PC-9 (cell line): ENCODE measurements at places on chromosomes 3 and 15.

DNA sequence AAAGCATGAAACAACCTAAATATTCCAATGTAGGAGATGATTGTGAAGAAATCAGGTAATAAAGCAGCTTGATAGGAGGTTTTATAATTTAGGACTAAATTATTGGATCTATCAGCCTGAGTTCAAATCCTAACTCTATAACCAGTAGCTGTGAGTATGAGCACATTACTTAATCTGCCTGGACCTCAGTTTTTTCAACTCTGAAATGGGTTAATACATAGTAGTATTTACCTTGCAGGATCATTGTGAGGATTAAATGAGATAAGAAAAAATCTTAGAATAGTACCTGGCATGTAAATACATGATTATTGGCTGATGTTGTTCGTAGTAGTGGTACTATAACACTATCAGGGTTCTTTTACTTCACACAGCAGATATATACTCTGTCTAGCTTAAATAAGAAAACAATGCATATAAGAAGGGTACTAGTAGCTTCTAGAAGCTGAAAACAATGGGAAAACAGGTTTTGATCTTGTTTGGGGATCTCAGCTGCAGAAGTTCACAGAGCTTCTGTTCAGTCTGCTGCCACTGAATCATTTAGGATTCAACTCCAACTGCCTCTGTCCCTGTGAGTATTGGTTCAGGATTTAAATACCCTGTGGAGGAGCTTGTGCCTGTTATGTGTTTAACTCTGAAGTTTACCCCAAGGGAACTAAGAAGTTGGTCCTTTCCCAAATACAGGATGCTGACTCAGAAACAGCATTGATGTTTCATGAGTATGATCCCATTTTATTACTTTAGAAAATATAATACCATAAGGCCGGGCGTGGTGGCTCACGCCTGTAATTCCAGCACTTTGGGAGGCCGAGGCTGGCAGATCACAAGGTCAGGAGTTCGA, 34.2 kb downstream of the KAT2B start:
- H3K27me3 ChIP-seq: no peaks in the 10 kb centered on the region
- no peak for DNase-seq
- no peaks in the 10 kb centered on the region for H3K4me1 ChIP-seq
- no peaks in the 10 kb centered on the region for H3K36me3 ChIP-seq

DNA sequence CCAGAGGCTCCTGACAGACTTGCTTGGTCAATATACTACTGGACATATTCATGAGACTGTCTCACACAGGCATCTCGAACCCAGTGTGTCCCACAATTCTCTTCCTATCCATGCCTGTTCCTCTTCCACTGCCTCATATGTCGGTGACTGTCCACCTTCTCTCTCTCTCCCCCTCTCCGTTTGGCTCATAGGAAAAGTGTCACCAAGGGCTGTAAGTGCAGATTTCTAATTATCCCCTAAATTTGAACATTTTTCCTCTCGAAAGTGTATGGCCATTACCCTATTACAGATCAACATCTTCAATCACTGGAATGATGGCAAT, 22.5 kb upstream of the MUC20 start:
- peak overlapping the region; percentile 0; the same call in 1 of the 2 replicates for H3K4me3 ChIP-seq
- H3K27ac ChIP-seq: peak overlapping the region; percentile 90
- peaks cover 39% of the 10 kb centered on the region for H3K4me1 ChIP-seq
- DNase-seq: no peak
- H3K36me3 ChIP-seq: peaks cover 22% of the 10 kb centered on the region

DNA sequence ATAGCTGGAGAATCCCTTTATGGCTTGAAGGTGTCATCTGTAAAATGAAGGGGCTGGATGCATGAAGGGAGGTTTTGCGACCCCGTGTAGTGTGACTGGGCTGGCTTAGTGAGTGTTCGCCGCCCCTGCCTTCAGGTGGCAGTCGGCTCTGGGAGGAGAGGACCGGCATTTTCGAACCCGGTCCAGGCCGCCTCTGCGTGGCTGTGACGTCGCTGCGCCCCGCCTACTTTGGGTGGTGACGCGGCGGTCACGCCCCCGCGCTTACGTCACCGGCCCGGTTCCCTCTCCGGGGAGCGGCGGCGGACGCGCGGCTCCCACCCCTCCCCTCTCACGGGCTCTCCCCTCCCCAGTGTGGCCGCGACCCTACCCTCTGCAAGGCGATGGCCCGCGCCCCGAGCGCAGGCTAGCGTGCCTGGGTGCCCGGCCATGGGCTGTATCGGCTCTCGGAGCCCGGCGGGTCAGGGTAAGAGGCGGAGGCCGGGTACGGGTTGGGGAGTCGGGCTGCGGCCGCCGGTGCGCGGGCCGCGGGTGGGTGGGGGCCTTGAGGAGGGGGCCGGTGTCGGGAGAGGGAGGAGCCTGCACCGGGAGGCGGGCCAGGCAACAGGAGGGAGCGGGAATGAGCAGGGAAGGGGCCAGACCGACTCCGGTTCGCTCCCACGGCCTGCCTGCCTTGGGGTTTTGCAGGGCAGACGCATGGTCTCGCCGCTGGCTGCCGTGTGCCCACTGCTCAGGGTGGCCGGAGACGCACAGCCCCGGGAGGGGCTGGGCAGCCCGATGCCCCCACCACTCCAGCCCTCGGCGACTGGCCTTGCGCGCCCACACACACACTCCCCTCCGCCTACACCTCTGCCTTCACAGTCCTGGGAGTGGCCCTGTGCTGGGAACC, 1.5 kb upstream of the FAM131A start:
- peak overlapping the region; percentile 73 for H3K27ac ChIP-seq
- H3K36me3 ChIP-seq: peaks cover 28% of the 10 kb centered on the region
- peaks cover 55% of the 10 kb centered on the region for H3K4me1 ChIP-seq
- peak overlapping the region; percentile 68 for H3K4me3 ChIP-seq
- peak; percentile 89 for DNase-seq

- H3K36me3 ChIP-seq: no peaks in the 10 kb centered on the region
- H3K27me3 ChIP-seq: no peaks in the 10 kb centered on the region
- H3K4me3 ChIP-seq: no peak overlapping the region
- DNase-seq: no peak
Observed at GRCh38 chr3:18901571-18901970, 246.7 kb upstream of the KCNH8 start.

DNA sequence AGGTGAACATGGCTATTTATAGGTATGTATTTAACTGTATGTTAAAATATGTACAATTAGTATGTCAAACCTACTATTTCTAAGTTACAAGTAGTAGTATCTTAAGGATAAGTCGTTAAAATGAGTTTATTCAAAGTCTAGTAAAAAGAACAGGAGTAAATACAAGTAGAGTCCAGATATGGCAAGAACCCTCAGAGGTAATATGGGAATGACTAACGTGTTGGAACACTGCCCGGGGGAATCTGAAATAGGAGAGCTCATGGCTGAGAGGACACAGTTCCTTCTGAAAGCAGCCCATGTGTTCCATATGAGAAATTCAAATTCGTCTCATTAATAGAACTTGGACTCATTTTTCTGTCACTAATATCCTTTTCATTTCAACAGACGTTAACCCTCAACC, 158.8 kb downstream of the CLSTN2 start:
- no peak overlapping the region for H3K4me3 ChIP-seq
- no peaks in the 10 kb centered on the region for H3K36me3 ChIP-seq
- no peak overlapping the region for H3K27ac ChIP-seq
- H3K27me3 ChIP-seq: no peaks in the 10 kb centered on the region
- no peaks in the 10 kb centered on the region for H3K4me1 ChIP-seq
- DNase-seq: no peak
